ENCODE measurements at places on chromosomes 3 and 15. TPM values are rescaled to one million over a fixed set of nuclear protein-coding genes. Genes with fewer than 3 reads are reported as not detected.

The VEPH1 gene
- total RNA-seq, result 2.5 TPM

The CDAN1 gene
- total RNA-seq, result 20.9 TPM

The INSYN1 gene
- total RNA-seq, result 15.8 TPM

The CIB2 gene
- total RNA-seq, result 63.4 TPM

The ARPP21 gene
- total RNA-seq, result 0.32 TPM

All from cardiac muscle cell (in vitro differentiated cells and primary cell).